ENCODE measurements at places on chromosomes 3 and 15.

GRCh38 chr3:163929069-163929652 is 1149.1 kb downstream of the SI start:
- no peak for DNase-seq

DNA sequence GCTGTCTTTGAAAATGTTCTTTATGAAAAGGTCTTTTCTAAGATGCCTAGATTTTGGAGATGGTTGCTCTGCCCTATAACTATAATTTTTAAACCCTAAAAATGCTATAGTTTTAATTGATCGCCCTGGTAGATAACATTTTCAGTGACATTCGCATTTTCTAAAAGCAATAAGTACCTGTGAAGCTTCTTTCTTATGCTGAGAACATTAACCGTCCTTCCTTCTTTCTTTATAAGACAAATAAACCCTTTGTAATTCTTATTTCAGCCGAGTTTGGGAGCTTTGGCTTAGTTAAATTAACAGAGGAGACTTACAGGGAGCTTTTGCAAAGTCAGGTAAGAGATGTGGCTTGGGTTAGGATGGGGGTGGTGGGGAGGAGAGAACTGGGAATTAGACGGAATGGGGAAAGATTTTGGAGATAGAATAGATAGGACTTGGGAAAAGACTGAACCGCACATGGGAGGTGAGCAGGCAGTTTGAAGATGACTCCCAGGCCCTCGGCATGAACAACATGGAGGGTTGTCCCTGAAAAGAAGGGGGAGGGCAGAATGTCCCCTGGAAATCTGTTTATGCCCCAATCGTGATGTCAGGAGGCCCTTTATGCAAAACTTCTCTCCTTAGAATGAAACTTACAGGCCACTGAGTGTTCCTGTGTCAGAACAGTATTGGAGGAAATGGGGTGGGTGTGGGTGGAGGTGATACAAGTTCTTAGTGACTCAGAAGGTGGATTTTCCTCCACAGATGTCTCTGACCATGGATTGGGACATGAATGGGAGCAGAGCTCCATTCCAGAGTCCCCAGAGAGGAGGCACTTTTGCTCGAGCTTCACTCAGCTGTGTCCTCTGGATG is 76.2 kb upstream of the LARS2 start:
- DNase-seq, result no peak

- DNase-seq, result peak; percentile 46
These were observed 55.6 kb downstream of the SMAD3 start for GRCh38 chr15:67120839-67121643.

GRCh38 chr3:16132928-16133327 is 41.6 kb upstream of the GALNT15 start:
- DNase-seq, result no peak

- no peak for DNase-seq
These were observed 47.7 kb upstream of the FMN1 start for GRCh38 chr15:33242165-33242564.

GRCh38 chr15:65646486-65646885 is 24.7 kb downstream of the SLC24A1 start:
- DNase-seq, result no peak

DNA sequence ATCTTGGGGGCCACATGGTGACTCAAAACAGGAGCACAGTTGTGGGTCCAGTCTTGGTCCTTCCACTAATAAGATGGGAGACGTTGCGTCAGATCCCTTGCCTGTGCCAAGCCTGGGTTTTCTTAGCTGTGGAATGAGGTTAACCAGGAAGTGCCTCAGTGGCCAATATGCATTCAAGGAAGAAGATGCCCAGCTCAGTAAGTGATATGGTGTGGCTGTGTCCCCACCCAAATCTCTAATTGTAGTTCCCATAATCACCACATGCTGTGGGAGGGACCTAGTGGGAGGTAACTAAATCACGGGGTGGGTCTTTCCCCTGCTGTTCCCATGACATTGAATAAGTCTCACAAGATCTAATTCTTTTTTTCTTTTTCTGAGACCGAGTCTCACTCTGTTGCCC is 6.4 kb downstream of the ALG1L2 start:
- DNase-seq, result no peak

- DNase-seq, result peak; percentile 63
These were observed 2.6 kb upstream of the TIGIT start for GRCh38 chr3:114290911-114291901.

- DNase-seq, result no peak
These were observed 52.4 kb downstream of the LHFPL4 start for GRCh38 chr3:9501226-9501625.

- DNase-seq, result no peak
These were observed 76.8 kb upstream of the C15orf61 start for GRCh38 chr15:67444100-67444499.

DNA sequence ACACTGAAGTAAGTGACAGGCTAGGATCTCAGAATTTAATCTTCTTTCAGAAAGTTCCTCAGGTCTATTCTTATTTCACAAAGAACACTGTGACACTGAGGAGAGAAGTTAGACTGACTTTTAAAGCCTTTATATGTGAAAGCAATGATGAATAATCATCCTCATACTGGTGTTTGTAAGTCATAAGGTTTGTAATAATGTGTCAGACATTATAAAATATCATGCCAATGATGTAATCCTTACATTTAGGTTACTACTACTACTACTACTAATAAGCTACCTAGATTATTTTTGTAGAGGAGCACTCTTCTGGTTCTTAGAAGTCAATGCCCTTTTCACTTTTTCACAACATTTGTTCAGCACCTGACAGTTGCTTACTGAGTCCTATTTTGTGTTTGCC is 33.4 kb downstream of the FANCD2OS start:
- DNase-seq, result no peak

GRCh38 chr15:65862682-65863081 is 6.6 kb upstream of the RAB11A start:
- no peak for DNase-seq

- no peak for DNase-seq
These were observed 302.6 kb upstream of the TBL1XR1 start for GRCh38 chr3:177499779-177500423.

DNA sequence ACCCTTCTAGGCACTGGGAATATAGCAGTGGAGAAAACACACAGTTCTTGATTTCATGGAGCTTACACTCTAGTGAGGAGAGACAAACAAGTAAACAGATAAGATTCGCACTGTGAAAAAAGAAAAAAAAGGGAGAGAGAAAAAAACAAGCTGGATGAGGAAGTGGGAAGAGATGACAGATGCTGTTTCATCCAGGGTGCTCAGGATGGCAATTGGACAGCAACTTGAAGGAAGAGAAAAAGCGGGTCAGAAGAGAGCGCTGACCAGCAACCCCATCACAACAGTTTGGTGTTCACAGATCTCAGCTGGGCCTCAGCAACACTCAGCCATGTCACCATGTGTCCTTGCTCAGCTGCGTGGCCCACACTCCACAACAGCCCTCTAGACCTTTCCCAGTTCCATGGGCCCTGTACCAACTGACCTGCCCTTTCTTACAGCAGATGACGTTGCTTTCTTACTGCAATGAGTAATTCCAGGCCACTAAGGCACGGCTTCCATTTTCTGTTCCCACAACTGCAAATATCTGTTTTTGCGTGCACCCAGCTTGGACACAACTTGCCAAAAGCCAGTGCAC is 230.8 kb downstream of the MEX3B start:
- DNase-seq, result no peak

GRCh38 chr3:23548706-23549105 is 257.0 kb upstream of the UBE2E1 start:
- no peak for DNase-seq

DNA sequence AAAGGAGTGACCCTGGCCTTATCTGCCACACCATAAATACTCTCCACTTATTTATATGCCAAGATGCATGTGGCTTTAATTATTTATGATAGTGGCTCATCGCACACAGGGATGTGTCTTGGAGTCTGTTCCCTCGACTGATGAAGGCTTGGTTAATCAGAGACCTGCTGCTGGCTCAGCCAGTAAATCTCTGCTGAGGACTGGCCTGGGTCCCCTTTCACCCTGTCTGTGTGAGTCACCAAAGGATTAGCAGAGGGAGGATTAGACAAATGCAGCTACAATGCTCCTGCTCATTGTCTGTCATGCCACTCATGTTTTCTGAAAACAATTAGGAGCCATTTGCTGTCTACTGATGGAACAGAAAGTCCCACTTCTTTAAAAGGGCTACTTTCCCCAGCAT is 226.8 kb downstream of the NTRK3 start:
- no peak for DNase-seq

DNA sequence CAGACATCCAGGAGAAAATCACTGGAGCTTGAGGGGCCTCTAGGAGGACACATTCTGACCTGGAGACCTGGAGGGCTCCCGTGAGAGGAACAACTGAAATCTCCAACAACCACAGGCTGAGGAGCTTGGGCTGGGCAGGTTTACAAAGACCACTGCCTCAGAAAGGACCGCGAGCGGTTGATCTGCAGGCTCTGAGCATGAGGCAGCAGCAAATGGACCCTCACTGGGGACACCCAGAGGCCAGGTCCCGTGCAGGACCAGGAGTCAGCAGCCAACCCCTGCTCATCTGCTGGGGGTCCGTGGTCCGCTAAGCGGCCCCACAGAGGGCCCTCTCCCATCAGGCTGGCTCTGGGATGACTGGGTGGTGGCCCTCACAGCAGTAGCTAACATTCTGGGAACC is 10.5 kb upstream of the EPHB3 start:
- no peak for DNase-seq

DNA sequence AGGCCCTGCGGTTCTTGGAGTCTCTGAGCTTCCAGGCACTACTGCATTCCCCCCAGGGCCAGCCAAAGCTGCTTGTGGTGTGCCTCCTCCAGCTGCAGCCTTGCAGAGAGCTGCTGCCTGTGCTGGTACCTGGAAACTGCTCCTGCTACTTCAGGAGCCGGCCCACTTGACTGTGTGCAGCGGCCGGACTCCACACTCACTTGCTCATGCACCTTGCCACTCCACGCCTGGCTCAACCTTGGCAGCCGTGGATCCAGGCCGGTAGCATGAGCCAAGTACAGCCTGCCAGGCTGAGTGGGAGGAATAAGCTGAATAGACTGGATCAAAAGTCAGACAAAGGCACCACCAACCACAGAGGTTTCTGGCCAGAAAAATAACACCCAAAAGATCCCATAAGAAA is 169.7 kb downstream of the TJP1 start:
- DNase-seq, result no peak

DNA sequence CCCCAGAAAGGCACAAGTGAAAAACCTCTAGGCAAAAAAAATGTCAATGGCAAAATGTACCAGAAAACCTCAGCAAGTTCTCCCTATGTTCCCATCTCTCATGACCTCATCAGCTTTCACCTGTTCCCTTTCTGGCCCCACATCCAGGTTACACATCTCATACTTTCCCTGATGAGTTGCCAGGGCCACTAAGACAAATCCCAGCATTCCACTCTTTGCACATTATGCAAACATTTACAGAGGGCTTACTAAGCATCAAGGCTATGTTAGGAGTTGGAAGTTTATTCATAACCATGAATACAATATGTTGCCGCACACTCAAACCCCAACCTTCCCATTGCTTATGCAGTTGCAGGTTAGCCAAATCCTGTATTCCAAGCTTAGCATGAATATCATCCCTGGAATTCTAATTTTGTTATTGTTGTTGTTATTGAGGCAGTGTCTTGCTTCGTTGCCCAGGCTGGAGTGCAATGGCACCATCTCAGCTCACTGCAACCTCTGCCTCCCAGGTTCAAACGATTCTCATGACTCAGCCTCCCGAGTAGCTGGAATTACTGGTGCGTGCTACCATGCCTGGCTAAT is 129.3 kb upstream of the UBE2E2 start:
- DNase-seq, result no peak
